ENCODE measurements at places on chromosomes 13 and 19.
A peak's percentile ranks its signal among the peaks of the same experiment; 100 is the strongest.

GRCh38 chr13:37560526-37560925 lies 38.0 kb downstream of the POSTN start:
- no peak for DNase-seq

- DNase-seq, result peak; percentile 69
Measured at GRCh38 chr19:53879140-53880081, 2.6 kb upstream of the PRKCG start.

- no peak for DNase-seq
Measured at GRCh38 chr13:59873856-59874255, 289.9 kb downstream of the DIAPH3 start.

GRCh38 chr13:29935309-29935981 lies 85.0 kb upstream of the UBL3 start:
- no peak for DNase-seq

- DNase-seq, result no peak
Measured at GRCh38 chr19:35042056-35042730, 672 bp downstream of the HPN start.

Measured in SW 1271 (cell line).